ENCODE measurements at places on chromosomes 7 and 10.

GRCh38 chr10:127069436-127069835, 127.0 kb downstream of the INSYN2A start:
- H3K4me1 ChIP-seq = no peaks in the 10 kb centered on the region
- no peaks in the 10 kb centered on the region for H3K27me3 ChIP-seq
- H3K4me3 ChIP-seq = no peak overlapping the region
- DNase-seq = no peak
- no peak overlapping the region for H3K27ac ChIP-seq

GRCh38 chr10:58653139-58653538, 140.5 kb downstream of the BICC1 start:
- no peaks in the 10 kb centered on the region for H3K36me3 ChIP-seq
- DNase-seq = no peak
- H3K4me1 ChIP-seq = no peaks in the 10 kb centered on the region
- H3K27me3 ChIP-seq = no peaks in the 10 kb centered on the region
- H3K27ac ChIP-seq = no peak overlapping the region

GRCh38 chr7:28739826-28740225, 218.3 kb downstream of the TRIL start:
- no peaks in the 10 kb centered on the region for H3K4me1 ChIP-seq
- no peaks in the 10 kb centered on the region for H3K36me3 ChIP-seq
- DNase-seq = no peak
- H3K27me3 ChIP-seq = no peaks in the 10 kb centered on the region

- H3K4me3 ChIP-seq = no peak overlapping the region
- no peaks in the 10 kb centered on the region for H3K36me3 ChIP-seq
- no peak for DNase-seq
- no peaks in the 10 kb centered on the region for H3K4me1 ChIP-seq
These were observed 72.7 kb downstream of the GPR85 start for GRCh38 chr7:113013761-113014449.

- H3K36me3 ChIP-seq = no peaks in the 10 kb centered on the region
- no peak overlapping the region for H3K27ac ChIP-seq
These were observed 169.5 kb upstream of the ADCY1 start for GRCh38 chr7:45404622-45405021.

GRCh38 chr10:104892879-104893617, 252.0 kb downstream of the SORCS3 start:
- no peak for DNase-seq
- H3K27ac ChIP-seq = no peak overlapping the region
- no peaks in the 10 kb centered on the region for H3K27me3 ChIP-seq
- H3K36me3 ChIP-seq = no peaks in the 10 kb centered on the region

GRCh38 chr7:41685684-41686083, 17.2 kb downstream of the INHBA start:
- H3K4me1 ChIP-seq = no peaks in the 10 kb centered on the region
- no peaks in the 10 kb centered on the region for H3K36me3 ChIP-seq
- H3K27ac ChIP-seq = no peak overlapping the region
- DNase-seq = no peak
- no peak overlapping the region for H3K4me3 ChIP-seq
- H3K27me3 ChIP-seq = no peaks in the 10 kb centered on the region

DNA sequence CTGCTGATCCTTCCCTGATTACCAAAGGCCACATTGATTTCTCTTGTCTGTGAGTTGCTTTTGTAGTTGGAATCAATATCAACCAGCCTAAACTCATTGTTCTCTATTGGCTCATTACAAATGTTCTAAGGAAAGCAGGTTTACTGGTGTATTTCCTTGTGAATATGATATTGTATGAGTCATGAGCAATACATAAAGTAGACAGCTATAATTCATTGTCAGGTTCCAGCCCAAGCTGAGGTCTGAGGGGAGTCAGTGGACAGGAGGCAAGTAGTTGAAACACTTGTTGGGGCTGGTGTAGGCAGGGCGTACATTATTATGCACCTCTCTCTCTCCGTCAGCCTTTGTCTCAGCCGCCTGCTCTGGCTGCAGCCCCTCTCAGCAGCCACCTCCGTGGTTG, 451.7 kb downstream of the IPMK start:
- no peaks in the 10 kb centered on the region for H3K27me3 ChIP-seq
- no peak for DNase-seq
- H3K27ac ChIP-seq = no peak overlapping the region
- H3K4me1 ChIP-seq = no peaks in the 10 kb centered on the region
- H3K4me3 ChIP-seq = no peak overlapping the region
- no peaks in the 10 kb centered on the region for H3K36me3 ChIP-seq

DNA sequence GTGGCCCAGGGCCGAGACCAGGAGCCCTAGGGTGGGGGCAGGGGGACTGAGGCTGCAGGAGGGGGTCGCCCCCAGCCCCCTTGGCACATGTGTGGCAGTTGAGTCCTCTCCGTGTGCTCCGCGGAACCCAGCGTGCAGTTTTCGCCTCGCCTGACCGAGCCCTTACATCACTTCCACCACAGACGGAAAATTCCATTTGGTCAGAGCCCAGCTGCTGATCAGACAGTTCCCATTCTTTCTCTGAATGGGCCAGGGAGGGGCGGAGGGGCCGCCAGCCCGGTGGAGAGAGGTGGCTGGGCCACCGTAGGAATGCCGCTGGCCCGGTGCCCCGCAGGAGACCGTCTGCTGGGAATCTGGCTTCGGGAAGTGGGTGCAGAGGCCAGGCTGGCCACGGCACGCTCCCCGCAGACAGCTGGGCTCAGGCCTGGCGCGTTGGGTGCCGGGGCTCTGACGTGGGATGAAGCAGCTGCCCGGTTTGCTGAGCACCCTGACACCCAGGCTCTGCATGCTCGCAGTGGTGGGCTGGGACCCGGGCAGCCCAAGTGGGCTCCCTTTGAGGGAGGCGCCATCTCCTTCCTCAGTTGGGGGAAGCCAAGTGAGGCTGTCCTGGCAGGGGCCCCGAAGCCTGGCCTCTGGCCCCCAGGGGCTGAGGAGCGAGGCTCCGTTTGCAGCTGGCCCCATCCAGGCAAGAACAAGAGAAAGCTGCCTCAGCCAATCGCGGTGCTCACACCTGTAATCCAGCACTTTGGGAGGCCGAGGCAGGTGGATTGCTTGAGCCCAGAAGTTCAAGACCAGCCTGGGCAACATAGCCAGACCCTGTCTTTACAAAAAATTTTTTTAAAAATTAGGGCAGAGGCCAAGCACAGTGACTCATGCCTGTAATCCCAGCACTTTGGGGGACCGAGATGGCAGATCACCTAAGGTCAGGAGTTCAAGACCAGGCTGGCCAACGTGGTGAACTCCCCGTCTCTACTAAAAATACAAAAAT, 9.9 kb downstream of the TTYH3 start:
- H3K27me3 ChIP-seq = no peaks in the 10 kb centered on the region
- H3K4me1 ChIP-seq = peaks cover 26% of the 10 kb centered on the region
- peak overlapping the region; percentile 72 for H3K27ac ChIP-seq
- peak; percentile 74 for DNase-seq
- H3K36me3 ChIP-seq = no peaks in the 10 kb centered on the region

GRCh38 chr7:6252748-6253147, 19.7 kb downstream of the CYTH3 start:
- no peaks in the 10 kb centered on the region for H3K27me3 ChIP-seq
- H3K36me3 ChIP-seq = no peaks in the 10 kb centered on the region
- peaks cover 5% of the 10 kb centered on the region for H3K4me1 ChIP-seq
- H3K27ac ChIP-seq = no peak overlapping the region
- no peak overlapping the region for H3K4me3 ChIP-seq
